Mesothelial cell of epicardium (in vitro differentiated cells): ENCODE measurements at places on chromosomes 4 and X. TPM values are rescaled to one million over a fixed set of nuclear protein-coding genes. Genes with fewer than 3 reads are reported as not detected.

Gene AFF2
- 5.8 TPM in 3 replicates for total RNA-seq

- peaks cover 20% of the 10 kb centered on the region for H3K36me3 ChIP-seq
- no peak overlapping the region for H3K27ac ChIP-seq
- no peak for DNase-seq
Measured at GRCh38 chrX:53984895-53985294, 59.4 kb downstream of the PHF8 start.

DNA sequence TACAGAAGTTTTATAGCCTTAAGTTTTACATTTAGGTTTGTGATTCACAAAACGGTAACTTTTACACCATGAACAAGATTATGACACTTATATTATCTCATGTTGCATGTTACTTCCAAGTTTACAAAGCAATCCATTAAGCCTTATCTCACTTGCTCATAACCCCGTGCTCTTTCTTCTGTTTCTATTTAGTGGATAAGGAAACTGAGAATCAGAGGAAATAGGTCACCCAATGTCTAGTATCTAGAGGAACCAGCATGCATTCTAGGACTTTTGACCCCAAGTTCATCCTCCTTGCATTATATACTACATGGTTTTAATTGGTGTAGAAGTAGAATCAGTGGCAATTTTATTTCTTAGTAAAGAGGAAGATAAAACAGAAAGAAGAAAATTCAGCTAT is 67.0 kb upstream of the ANXA3 start:
- H3K27me3 ChIP-seq = no peaks in the 10 kb centered on the region
- H3K27ac ChIP-seq = no peak overlapping the region
- peaks cover 12% of the 10 kb centered on the region for H3K4me1 ChIP-seq
- DNase-seq = no peak

DNA sequence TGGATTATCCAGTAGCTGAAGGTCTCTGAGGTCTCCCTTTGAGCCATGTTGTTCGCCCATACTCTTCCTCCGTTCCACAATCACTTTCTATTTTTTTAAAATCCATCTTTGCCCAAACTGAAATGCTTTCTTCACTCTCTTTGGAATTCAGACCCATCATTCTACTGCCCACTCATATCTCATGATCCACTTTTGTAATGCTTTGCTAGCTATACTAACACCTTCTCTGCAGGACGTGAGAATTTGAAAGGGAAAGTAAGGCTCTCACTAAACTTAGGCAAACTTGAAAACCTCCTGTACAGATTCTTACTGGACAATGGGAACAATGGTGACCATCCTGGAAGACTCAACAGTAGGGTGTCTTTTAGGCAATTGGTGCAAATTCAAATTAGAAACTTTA is 8.8 kb upstream of the RTL8A start:
- no peaks in the 10 kb centered on the region for H3K27me3 ChIP-seq
- no peak overlapping the region for H3K4me3 ChIP-seq
- no peaks in the 10 kb centered on the region for H3K4me1 ChIP-seq
- DNase-seq = no peak
- no peak overlapping the region for H3K27ac ChIP-seq

Gene TMPRSS11D
- total RNA-seq = not detected in 3 replicates

Gene CAPN6
- 84.3 to 90.8 TPM (median 88.2 TPM) in 3 replicates for total RNA-seq

DNA sequence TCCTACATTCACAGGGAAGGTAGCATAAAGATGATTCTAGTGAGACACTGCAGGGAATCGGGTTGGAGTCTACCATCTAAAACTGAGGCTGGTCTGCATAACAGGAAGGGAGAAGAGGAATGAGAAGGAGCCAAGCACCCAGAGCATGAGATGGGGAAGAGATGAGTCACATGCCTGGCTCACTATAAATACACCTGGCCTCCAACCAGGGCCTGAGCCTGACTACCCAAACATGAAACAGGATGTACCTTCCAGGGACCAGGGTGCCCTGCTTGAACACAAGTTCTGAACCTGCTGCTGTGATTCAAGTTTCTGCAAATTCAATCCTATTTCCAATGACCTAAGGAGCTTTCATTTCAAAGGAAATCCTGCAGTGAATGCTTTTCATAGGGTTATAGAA is 24.9 kb downstream of the CD99L2 start:
- H3K4me3 ChIP-seq = no peak overlapping the region
- peaks cover 6% of the 10 kb centered on the region for H3K4me1 ChIP-seq
- no peaks in the 10 kb centered on the region for H3K27me3 ChIP-seq
- H3K36me3 ChIP-seq = peaks cover 5% of the 10 kb centered on the region
- DNase-seq = no peak

- H3K27ac ChIP-seq = no peak overlapping the region
- no peak for DNase-seq
- H3K4me3 ChIP-seq = no peak overlapping the region
- no peaks in the 10 kb centered on the region for H3K27me3 ChIP-seq
- H3K4me1 ChIP-seq = no peaks in the 10 kb centered on the region
- peaks cover 22% of the 10 kb centered on the region for H3K36me3 ChIP-seq
Measured at GRCh38 chr4:25131926-25132325, 28.3 kb downstream of the SEPSECS start.

- no peaks in the 10 kb centered on the region for H3K4me1 ChIP-seq
- H3K27ac ChIP-seq = no peak overlapping the region
- H3K27me3 ChIP-seq = no peaks in the 10 kb centered on the region
Measured at GRCh38 chrX:82775426-82775825, 732.7 kb upstream of the POU3F4 start.

DNA sequence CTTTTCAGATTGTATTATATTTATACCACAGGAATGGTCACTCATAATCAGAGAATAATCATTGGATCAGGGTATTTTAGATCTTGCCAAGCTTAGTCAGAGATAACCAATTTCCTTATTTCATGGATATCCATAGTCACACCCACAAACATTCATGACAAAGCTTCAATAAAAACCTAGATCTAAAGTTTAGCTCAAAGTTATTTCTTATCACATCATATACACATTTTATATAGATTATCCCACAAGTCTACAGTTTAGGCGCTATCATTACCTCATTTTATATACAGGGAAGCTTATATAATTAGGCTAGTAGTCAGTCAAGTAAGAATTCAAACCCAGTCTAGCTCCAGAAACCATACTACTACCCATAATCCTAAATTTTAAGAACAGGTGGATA is 82.3 kb downstream of the SLC10A7 start:
- peaks cover 3% of the 10 kb centered on the region for H3K4me1 ChIP-seq
- H3K36me3 ChIP-seq = no peaks in the 10 kb centered on the region
- H3K27ac ChIP-seq = no peak overlapping the region

- H3K4me1 ChIP-seq = no peaks in the 10 kb centered on the region
- H3K4me3 ChIP-seq = no peak overlapping the region
- no peaks in the 10 kb centered on the region for H3K36me3 ChIP-seq
Measured at GRCh38 chr4:67765928-67766327, 11.7 kb upstream of the GNRHR start.

Gene STK32B
- 0.69 to 0.96 TPM (median 0.81 TPM) in 3 replicates for total RNA-seq

- H3K27me3 ChIP-seq = no peaks in the 10 kb centered on the region
- no peaks in the 10 kb centered on the region for H3K36me3 ChIP-seq
- no peak overlapping the region for H3K27ac ChIP-seq
- H3K4me3 ChIP-seq = no peak overlapping the region
Measured at GRCh38 chrX:78555401-78555980, 103.6 kb downstream of the RTL3 start.

Gene TIGD4
- 0.43 to 0.65 TPM (median 0.58 TPM) in 3 replicates for total RNA-seq

DNA sequence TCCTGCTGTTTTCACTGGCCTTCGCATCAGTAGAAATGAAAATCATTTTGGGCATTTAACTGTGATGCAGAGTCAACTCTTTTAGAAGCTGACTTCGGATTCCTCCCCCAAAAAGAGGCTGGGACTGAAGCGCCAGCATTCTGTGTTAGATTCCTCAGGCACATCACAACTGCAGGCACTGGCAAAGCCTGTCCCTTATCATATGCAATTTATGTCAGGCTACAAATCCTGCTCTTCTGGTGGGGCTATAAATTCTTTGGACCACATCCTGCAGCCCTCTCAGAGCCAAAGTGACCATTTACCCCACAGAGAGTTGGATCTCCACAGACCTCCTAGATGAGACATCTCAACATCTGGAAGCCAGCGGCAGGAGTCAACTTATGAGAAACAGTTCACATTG is 138.4 kb downstream of the CBR4 start:
- no peak overlapping the region for H3K4me3 ChIP-seq
- H3K27ac ChIP-seq = peak overlapping the region; percentile 23
- peaks cover 8% of the 10 kb centered on the region for H3K36me3 ChIP-seq
- H3K27me3 ChIP-seq = no peaks in the 10 kb centered on the region
- peaks cover 24% of the 10 kb centered on the region for H3K4me1 ChIP-seq
- DNase-seq = no peak

Gene HSFX4
- total RNA-seq = not detected in 3 replicates

GRCh38 chrX:38081909-38082308 is 75.6 kb downstream of the SYTL5 start:
- no peaks in the 10 kb centered on the region for H3K27me3 ChIP-seq
- H3K4me1 ChIP-seq = peaks cover 10% of the 10 kb centered on the region
- H3K4me3 ChIP-seq = no peak overlapping the region

- DNase-seq = no peak
- H3K27me3 ChIP-seq = no peaks in the 10 kb centered on the region
- H3K27ac ChIP-seq = no peak overlapping the region
- peaks cover 2% of the 10 kb centered on the region for H3K4me1 ChIP-seq
- no peak overlapping the region for H3K4me3 ChIP-seq
Measured at GRCh38 chr4:83240379-83240875, 44.2 kb downstream of the COQ2 start.

Gene BTK
- 0.07 to 0.42 TPM (median 0.20 TPM) in 3 replicates for total RNA-seq

Gene TRMT10A
- total RNA-seq = 4.5 to 5.5 TPM (median 5.1 TPM) in 3 replicates

Gene MAPK10
- 20.8 to 25.2 TPM (median 24.4 TPM) in 3 replicates for total RNA-seq

DNA sequence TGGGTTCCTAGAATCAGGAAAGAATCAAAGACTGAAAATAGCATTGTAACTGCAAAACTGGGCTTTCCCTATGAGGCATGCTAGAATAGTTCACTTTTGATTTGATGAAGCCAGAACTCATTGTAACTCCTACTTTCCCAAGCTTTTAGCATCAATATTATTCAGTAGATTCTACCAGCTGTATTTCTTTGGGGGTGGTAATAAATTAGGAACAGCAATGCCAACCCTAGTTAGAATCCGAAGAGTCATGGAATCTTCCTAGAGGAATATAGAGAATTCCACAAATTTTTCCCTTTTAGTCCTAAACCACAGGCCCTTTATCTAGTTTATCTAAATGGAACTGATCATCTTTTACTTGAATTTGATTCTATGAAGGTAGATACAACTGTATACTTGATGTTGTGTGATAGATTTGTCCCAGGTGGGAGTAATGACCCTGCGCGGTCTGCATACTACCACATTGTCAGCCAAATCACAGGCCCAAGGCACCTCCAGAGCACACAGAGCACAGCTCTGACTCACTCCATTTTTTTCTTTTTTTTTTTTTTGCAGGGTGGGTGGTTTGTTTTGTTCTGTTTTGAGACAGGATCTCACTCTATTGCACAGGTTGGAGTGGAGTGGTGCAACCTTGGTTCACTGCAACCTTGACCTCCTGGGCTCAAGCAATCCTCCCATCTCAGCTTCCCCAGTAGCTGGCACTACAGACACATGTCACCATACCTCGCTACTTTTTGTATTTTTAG is 66.6 kb downstream of the EDNRA start:
- H3K4me1 ChIP-seq = peaks cover 20% of the 10 kb centered on the region
- DNase-seq = no peak
- peaks cover 66% of the 10 kb centered on the region for H3K36me3 ChIP-seq

- no peak for DNase-seq
- no peaks in the 10 kb centered on the region for H3K27me3 ChIP-seq
- no peak overlapping the region for H3K27ac ChIP-seq
- H3K36me3 ChIP-seq = no peaks in the 10 kb centered on the region
Measured at GRCh38 chr4:170591076-170591475, 501.3 kb upstream of the AADAT start.

- DNase-seq = no peak
- peaks cover 18% of the 10 kb centered on the region for H3K4me1 ChIP-seq
- no peak overlapping the region for H3K4me3 ChIP-seq
- H3K27me3 ChIP-seq = peaks cover 43% of the 10 kb centered on the region
- no peaks in the 10 kb centered on the region for H3K36me3 ChIP-seq
- no peak overlapping the region for H3K27ac ChIP-seq
Measured at GRCh38 chr4:3708103-3708510, 58.1 kb upstream of the ADRA2C start.

- H3K36me3 ChIP-seq = no peaks in the 10 kb centered on the region
- no peak overlapping the region for H3K4me3 ChIP-seq
- no peak for DNase-seq
Measured at GRCh38 chr4:188197566-188197965, 58.3 kb downstream of the TRIML1 start.

DNA sequence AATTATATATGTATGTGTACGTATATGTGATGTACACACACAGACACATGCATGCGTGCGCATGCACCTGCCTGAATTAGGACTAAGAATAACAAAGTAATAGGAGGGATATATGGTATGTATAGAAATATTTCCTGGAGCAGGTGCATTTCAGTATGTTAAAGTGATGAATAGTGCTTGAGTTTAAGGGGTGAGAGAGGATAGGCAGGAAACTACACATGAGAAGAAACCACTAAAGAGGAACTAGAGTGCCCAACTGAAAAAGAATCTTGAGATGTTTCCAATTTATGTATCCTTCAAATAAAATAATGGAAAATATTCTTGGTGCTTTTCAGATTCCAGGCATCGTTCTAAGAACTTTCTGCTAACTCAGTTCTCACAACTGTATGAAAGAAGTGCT is 52.6 kb upstream of the UNC5C start:
- DNase-seq = no peak
- H3K4me1 ChIP-seq = peaks cover 12% of the 10 kb centered on the region
- no peaks in the 10 kb centered on the region for H3K36me3 ChIP-seq
- H3K27ac ChIP-seq = no peak overlapping the region
- no peaks in the 10 kb centered on the region for H3K27me3 ChIP-seq

DNA sequence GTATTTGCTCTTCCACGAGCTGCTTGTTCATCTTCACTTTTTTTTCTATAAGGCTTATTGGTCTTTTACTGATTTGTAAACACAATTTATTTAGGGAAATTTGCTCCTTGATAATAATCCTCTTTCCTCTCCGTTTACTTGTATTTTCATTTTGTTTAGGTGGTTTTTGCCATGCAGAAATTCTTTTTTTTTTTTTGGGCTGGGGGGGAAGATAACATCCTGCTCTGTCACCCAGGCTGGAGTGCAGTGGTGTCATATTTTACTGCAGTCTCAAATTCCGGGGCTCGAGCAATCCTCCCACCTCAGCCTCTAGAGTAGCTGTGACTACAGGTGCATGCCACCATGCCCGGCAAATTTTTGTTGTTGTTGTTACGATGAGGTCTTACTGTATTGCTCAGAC is 31.6 kb upstream of the BRS3 start:
- no peak overlapping the region for H3K27ac ChIP-seq
- no peaks in the 10 kb centered on the region for H3K36me3 ChIP-seq
- no peak for DNase-seq
- no peak overlapping the region for H3K4me3 ChIP-seq

Gene FDCSP
- 0.72 to 1.5 TPM (median 0.75 TPM) in 3 replicates for total RNA-seq

- H3K4me1 ChIP-seq = no peaks in the 10 kb centered on the region
- H3K27ac ChIP-seq = no peak overlapping the region
- no peak overlapping the region for H3K4me3 ChIP-seq
Measured at GRCh38 chr4:5899881-5900280, 7.0 kb upstream of the CRMP1 start.

Gene GLRB
- total RNA-seq = 14.9 to 15.7 TPM (median 15.6 TPM) in 3 replicates
